ENCODE measurements at places on chromosomes 5 and 9. TPM values are rescaled to one million over a fixed set of nuclear protein-coding genes. Genes with fewer than 3 reads are reported as not detected.

The TNC gene
- 237 TPM for total RNA-seq

DNA sequence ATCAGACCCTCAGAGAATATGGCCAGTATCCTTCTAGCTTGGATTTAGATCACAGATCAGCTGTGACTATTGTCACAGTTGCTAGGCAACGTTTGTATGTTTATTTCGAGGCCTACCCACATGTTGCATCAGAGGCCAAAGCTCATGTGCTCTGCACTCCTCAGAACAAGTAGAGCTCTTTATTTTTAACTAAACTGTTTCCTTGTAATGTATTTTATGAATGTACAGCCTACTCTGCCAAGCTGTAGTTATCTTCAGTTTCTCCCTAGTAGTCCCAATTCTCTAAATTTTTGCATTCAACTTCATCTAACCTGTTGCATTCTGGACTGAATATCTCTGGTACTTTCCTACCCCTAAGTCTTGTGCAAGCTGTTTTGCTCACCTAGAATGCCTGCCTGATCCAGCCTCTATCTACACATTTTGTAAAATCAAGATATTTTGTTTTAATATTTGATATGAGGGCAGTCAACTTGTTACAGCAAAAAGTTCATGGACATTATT lies 52.8 kb downstream of the CAST start:
- DNase-seq, result peak; percentile 76

- no peak for DNase-seq
Measured at GRCh38 chr5:115599502-115599901, 2.8 kb downstream of the TICAM2 start.

The TRIM7 gene
- total RNA-seq, result 16.3 TPM

The FST gene
- total RNA-seq, result 507 TPM

DNA sequence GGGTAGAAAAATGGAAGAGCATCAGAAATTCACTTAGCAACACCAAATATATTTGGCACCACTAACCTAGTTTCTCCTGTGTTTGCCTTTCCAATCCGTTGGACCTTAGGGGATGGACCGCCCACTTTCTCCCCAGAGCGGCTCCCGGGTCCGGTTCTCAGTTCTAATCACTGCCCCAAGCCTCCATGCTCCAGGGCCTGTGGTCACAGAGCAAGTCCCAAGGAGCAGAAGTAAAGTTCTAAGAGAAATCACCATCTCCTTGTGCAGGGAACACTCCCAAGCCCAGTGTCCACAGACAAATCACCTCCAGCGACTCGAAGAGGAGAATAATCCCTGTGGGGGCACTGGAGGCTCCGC lies 728 bp upstream of the SLC1A1 start:
- DNase-seq, result no peak

GRCh38 chr5:122054266-122054665 lies 23.8 kb downstream of the LOX start:
- DNase-seq, result no peak

The APBA1 gene
- total RNA-seq, result 2.0 TPM

DNA sequence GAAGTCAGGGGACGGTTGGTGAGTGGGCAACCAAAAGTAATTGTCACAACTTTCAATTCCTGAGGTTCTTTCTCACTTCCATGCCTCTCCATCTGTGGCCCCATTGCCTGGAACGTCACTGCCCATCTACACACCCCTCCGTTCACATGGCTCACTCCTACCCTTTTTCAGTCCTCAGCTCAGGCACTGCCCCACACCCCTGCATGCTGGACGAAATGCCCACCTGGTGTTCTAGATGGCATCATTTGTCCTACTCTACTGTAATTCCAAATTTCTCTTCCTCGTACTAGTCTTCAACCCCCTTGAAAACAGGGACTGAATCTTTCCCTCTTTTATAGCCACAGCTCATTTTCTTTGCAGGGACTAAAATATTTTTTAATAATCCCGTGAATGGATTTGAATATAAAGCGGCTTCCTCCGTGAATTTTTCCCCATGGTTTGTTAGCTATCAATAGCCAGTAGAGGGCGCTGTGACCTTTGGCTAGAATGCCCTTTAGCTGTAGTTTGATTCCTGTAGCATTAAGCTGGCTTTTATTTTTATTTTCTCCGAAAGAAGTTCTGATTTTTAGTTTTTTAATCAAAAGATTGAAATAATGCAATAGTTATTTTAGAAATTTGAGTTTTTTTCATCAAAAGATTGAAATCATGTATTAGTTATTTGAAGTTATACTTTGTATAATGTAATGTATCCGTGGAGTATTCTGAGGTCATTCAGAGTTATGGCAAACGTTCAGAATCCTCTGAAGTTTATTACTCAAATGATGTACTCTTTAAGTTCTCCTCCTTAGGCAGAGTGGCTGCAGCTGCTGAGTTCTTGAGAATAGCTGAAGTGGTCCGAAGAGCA lies 232.1 kb downstream of the SH3GL2 start:
- DNase-seq, result peak; percentile 28

The PHF24 gene
- total RNA-seq, result 0.67 TPM

DNA sequence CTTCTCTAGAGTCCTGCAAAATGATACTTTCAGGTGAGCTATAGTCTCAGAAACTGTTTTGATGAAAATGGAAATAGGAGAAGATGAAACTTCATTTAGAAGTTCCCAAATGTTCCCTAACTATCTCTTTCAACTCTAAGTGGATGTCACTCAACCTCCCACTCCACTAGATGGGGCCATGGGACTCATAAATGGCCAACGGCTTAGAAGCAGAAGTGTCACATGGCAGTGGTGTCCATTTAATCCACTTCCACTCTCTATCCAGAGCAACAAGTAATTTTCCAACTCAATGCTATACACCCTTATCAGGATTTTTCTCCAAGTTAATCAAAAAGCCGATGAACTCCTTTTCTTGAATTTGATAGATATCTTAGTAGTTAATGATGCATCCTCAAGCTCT lies 295.7 kb downstream of the EDIL3 start:
- DNase-seq, result no peak

DNA sequence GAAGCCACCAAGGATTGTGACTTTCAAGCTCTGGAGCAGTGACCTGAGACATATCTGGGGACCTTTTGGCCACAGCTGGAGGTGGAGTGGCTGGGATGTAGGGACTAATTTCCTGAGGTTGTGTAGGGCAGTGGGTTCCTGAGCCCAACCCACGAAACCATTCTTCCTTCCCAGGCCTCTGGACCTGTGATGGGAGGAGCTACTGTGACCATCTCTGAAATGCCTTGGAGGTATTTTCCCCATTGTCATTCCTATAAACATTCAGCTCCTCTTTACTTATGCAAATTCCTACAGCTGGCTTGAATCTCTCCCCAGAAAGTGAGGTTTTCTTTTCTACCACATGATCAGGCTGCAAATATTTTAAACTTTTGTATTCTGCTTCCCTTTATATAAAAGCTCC lies 172.6 kb downstream of the TUSC1 start:
- DNase-seq, result no peak

The RLN2 gene
- not detected for total RNA-seq

- DNase-seq, result no peak
Measured at GRCh38 chr5:13910637-13911288, 33.7 kb downstream of the DNAH5 start.

The TLR4 gene
- 71.3 TPM for total RNA-seq

DNA sequence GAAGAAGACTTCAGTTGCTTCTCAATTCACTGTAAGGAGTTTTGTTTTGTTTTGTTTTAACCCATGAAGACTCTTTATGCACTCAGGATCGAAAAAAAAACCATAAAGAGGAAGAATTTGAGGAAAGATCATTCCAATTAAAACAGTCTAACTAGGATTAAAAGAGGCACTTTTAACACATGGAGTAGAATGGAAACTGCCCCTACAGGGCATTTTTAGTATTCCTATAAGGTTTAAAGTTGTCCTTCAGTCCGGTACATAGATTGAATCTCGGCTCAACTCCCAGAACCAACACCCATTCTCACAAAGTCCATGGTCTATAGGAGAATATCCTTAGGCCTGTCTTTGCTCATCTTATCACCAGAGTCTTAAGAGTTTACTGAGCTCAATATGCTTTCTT lies 469.6 kb downstream of the DTWD2 start:
- no peak for DNase-seq

DNA sequence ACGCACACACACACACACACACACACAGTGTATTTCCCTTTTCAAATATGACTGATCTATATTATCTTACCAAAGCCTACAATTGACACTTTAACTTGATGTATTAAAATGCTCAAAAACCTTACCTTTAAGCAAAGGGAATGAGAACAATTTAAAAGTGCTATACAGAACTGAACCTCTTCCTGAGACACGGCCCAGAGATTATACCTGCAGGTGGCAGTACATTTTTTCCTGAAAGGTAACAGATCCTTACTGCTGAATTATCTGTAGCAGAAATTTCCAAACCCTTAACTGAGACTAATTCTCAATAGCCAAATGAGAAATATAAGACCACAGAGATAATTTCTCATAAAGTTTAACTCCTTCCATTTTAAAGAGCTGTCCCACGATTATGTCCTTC lies 91.1 kb downstream of the MYO10 start:
- DNase-seq, result no peak

- DNase-seq, result no peak
Measured at GRCh38 chr5:353612-354580, 32.4 kb downstream of the AHRR start.

The ADAMTS13 gene
- 2.0 TPM for total RNA-seq

- DNase-seq, result no peak
Measured at GRCh38 chr9:19516348-19516747, 107.5 kb downstream of the ACER2 start.

GRCh38 chr5:56800186-56800585 lies 15.2 kb upstream of the MAP3K1 start:
- no peak for DNase-seq

- peak; percentile 71 for DNase-seq
Measured at GRCh38 chr5:141094481-141095262, at the start of gene PCDHB2. Gene PCDHB2, plus strand, starts transcription at chr5:141094615. Its CDS starts 176 bp downstream, at chr5:141094791.

GRCh38 chr5:143506836-143507552 lies 103.5 kb upstream of the NR3C1 start:
- DNase-seq, result peak; percentile 90

The PGM5 gene
- total RNA-seq, result 1.0 TPM

- no peak for DNase-seq
Measured at GRCh38 chr5:83889971-83890745, 169.5 kb upstream of the HAPLN1 start.

- peak; percentile 91 for DNase-seq
Measured at GRCh38 chr5:173472164-173472563, 143.9 kb upstream of the STC2 start.

The TOPORS gene
- 16.2 TPM for total RNA-seq

- peak; percentile 56 for DNase-seq
Measured at GRCh38 chr5:40041452-40041851, 616.7 kb upstream of the DAB2 start.

GRCh38 chr5:127006744-127007143 lies 23.6 kb downstream of the MARCHF3 start:
- no peak for DNase-seq

The WWC1 gene
- total RNA-seq, result 17.8 TPM

DNA sequence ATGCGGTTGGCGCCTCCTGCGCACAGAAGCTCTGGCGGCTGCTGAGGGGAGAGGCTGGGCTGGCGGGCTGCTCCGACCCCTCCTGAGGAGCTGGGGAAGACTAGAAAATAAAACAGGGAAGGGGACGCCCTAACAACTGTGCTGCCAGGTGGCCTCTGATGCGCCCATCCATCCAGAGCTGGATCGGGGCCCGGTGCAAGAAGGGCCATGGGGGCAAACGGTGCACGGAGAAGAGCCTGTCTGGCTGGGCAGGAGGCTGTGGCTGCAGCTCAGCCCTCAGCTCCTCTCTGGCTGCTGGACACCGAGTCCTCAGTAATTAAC lies 21.0 kb upstream of the MRNIP start:
- no peak for DNase-seq

The MRPS27 gene
- total RNA-seq, result 74.5 TPM

The PCDHAC1 gene
- total RNA-seq, result 2.8 TPM

GRCh38 chr5:1299511-1299850 lies 4.6 kb upstream of the TERT start:
- DNase-seq, result no peak

DNA sequence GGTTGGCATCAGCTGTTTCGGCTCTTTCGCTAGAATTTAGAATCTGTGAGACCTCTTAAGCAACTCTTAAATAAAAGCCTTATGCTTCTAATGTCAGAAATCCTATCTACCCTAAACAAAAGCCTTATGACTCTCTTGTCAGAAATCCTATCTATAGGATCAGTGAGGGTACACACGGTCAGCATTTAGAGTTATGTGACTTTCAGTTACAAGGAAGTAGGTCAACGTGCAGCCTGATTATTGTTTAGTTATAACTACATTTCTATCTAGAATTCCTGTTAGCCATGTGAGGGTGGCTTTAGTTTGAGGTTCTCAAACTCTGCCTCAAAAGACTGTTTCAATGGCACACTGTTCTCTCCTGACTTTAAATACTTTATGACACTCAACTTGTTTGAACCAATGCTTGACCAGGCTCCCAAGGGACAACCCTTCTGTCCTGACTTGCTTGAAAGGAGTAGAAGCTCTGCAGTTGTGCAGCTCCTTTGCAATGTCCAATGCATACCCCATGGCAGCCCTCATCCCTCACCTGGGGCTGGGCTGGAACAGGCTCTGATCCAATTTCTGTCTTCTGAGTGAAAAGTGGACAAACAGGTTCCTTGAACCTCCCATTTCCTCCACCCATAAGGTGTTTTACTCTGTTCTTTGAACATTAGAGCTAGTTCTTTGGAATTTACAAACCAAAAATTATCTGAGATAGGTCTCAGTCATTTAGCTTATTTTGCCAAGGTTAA lies 251.6 kb upstream of the PIK3R1 start:
- peak; percentile 19 for DNase-seq

DNA sequence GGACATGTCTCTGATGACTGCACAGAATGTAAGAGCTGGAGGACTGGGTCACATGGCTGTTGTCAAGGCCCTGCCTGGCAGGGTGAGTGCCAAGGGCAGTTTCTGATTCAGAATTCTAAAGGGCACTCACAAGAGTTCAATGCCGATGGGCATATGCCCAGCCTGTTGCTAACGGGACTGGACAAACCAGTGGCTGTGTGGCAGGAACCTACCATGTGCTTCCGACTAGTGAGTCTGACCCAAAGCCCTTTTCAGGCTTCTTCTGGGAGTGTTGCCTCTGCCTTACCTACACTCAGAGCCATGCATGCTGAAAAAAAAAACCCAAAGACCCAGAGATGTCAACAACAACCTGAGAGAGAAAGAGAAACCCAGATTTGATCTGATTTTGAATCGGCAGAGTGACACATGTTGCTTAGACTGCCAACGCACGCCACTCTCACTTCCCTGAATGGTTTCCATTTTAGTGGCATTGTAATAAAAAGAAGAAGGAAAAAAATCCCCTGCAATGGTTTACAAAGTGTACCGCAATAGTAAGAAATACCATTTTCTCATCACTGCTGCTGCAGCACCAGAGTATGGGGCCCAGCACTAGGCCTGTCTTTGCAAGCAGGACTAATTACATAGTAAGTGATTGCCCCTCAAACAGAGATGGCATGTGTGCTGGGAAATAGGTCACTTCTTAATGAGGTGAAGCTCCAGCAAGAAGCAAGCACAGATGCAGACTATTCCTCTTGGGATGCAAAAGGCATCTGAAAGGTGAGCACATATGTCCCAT lies 194.3 kb downstream of the PALM2AKAP2 start:
- DNase-seq, result no peak

- DNase-seq, result peak; percentile 68
Measured at GRCh38 chr5:181149355-181149754, 2.0 kb downstream of the OR2V2 start.

- DNase-seq, result no peak
Measured at GRCh38 chr9:133527444-133527920, 2.7 kb upstream of the MYMK start.

- DNase-seq, result no peak
Measured at GRCh38 chr9:93599571-93600403, 23.4 kb downstream of the PHF2 start.

All from mammary epithelial cell (primary cell).